AG09319 (cell line): ENCODE measurements at places on chromosomes 3 and 15.

DNA sequence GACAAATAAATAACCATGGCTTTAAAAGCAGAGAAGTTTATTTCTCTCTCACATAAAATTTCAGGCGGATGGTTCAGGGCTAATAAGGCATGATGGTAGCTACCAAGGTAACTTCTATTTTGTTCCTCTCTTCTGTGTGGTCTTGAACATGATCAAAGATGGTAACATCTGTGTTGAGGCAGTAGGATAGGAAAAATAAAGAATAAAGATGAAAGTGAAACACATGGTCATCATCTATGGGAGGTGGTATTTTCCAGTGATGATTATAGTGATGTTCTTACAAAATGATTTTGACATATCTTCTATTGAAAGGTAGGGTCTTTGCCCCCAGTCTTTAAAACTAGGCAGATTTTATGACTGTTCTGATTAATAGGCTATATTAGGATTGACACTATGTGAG is 14.2 kb upstream of the SST start:
- DNase-seq, result no peak

DNA sequence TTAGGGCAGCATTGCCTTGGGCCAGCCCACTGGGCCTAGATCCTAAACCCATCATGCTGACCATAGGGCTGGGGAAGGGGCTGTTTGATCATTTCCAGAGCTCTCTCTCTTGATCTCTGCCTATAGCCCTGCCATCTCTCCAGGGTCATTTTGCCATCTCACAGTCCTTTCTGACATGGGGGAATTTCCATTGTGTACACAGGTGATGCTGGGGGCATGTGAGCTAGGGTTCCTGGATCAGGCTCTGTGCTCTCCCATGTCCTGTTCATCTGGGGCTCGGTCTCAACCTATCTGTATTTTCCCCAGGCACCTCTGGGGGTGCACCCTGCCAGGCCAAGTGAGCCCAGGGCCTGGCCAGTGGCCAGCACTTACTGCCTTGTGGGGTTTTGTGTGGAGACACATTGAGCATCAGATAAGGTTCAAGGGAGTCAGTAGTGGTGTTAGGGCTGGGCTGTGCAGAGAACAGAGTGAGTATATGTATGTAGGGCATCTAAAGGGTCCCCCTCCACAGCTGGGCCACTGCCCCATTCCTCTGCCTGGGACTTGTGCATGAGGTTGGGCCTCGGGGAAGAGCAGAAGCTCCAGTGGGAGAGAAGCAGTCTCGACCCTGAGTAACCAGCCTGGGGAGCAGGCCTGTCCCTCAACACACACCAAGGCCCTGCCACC is 25.7 kb upstream of the APEH start:
- no peak for DNase-seq

- DNase-seq, result no peak
These were observed 68.6 kb downstream of the ITGB5 start for GRCh38 chr3:124818398-124819091.

- DNase-seq, result no peak
These were observed 284.0 kb upstream of the GADL1 start for GRCh38 chr3:31178467-31178866.

GRCh38 chr15:51751697-51752683 is 593 bp downstream of the TMOD2 start:
- no peak for DNase-seq

DNA sequence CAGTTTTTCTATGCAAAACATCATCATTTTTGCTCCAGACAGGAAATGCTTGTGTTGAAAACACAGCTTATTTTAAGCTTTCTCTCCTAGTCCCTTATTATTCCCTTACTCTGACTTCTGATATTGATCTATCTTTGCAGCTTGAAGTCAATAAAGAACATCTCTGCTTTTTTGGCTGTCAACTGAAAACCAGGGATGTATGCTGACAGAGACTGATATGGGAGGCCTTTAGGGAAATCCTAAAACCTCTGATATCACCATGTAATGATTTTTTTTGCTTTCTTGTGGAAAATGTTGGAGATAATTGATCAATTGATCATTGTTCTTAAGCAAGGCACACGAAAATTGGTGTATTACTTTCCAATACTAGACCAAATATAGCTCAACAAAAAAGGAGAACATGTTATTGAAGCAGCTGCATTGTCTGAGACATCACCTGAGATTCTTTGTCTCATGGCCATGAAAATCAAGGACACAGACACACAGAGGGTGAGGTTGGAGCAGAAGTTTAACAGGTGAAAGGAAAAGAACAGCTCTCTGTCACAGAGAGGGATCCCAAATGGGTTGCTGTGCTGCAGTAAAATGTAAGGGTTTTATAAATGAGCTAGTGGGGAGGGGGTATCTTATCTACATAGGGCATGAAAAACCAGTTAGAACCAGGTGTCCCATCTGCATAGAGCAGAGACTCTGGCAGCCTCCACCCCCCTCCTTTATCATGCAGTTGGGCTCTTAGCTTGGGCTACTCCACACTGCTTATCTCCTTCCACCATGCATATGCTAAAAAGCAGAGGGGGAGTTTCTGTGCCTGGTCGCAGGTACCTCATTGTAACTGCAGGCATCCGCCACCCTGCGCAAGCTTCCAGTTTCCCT is 17.0 kb upstream of the SENP7 start:
- DNase-seq, result no peak

GRCh38 chr15:41258750-41259471 is 27.8 kb downstream of the CHP1 start:
- peak; percentile 8 for DNase-seq

GRCh38 chr3:127254033-127254644 is 33.7 kb downstream of the PRR20G start:
- no peak for DNase-seq

DNA sequence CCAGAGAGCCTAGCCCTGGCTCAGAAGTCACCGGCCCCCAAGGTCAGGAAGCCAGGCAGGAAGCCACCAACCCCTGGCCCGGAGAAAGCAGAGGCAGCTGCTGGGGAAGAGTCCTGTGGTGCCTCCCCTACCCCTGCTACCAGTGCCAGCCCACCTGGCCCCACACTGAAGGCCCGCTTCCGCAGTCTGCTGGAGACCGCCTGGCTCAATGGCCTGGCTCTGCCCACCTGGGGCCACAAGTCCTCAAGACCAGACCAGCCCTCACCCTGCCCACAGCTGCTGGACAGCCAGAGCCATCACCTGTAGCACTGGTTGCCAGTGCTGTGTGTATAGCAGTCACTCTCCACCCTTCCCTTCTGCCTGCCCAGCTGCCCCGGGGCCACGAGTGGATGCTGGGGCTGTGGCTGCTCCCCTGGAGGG is 9.1 kb downstream of the C15orf39 start:
- DNase-seq, result no peak
